ENCODE measurements at places on chromosomes 3 and 15.

- DNase-seq = no peak
Measured at GRCh38 chr15:69847625-69848024, 250.1 kb downstream of the TLE3 start.

DNA sequence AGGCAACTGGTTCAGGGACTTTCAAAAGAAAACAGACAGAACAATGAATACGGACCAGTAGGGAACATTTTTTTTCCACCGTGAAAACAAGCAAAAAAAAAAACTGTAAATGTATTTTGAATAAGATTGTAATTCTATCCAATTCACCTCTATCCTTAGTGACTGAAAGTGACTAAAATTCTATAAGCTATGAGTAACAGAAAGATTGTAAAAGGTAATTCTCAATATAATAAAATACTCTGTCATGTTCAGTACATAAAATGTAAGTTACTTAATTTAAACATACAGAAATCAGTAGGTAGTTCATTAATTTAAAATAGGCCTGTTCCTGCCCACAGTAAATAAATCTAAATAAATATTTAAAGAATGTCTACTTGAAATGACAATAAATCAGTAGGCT, 368.2 kb upstream of the ARHGEF26 start:
- no peak for DNase-seq

DNA sequence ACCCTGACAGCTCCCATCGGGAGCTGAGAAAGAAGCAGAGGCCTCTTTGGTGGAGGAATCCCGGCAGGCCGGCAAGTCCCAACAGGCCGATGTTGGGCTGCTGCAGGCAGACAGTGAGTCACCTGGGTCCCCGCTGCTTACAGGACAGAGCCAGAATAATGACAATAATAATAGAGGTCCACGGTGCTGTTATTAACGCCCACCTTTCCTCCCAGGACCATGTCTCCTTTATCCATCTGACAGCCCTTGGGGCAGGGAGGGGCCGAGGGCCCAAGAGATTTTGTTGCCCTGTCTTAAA, 29.3 kb upstream of the MAGEF1 start:
- DNase-seq = no peak

GRCh38 chr3:190260301-190260700, 61.9 kb downstream of the CLDN1 start:
- DNase-seq = no peak

DNA sequence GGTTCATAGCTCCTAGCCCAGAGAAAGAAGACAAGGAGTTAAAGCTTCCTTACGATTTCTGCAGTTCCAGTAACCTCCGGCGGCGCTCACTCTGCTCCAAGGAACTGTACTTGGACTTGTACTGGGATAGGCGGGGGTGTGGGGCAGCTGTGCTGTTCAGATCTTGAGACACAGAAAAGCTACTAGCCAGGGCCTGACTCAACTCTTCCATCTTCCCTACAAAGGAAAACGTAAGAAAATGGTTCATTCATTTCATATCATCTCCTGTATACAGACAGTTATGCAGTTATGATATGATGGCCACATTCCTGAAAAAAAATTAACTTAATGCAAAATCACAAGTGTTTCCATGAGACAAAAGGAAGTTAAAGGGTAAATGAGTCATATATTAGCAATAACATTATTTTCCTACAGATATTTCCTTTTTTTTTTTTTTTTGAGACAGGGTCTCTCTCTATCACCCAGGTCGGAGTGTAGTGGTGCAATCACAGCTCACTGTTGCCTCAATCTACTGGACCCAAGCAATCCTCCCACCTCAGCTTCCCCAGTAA, 4.6 kb downstream of the SNUPN start:
- no peak for DNase-seq

- no peak for DNase-seq
Measured at GRCh38 chr3:78569804-78570203, 1198.0 kb downstream of the ROBO1 start.

All from activated naive CD8-positive, alpha-beta T cell treated with anti-CD3 and anti-CD28 coated beads, Interleukin-2, amount 50 U/mL, for 24 hours (primary cell).